Pons (tissue), 1 donor: ENCODE measurements at places on chromosomes 2 and 18.
A peak's percentile ranks its signal among the peaks of the same experiment; 100 is the strongest.

DNA sequence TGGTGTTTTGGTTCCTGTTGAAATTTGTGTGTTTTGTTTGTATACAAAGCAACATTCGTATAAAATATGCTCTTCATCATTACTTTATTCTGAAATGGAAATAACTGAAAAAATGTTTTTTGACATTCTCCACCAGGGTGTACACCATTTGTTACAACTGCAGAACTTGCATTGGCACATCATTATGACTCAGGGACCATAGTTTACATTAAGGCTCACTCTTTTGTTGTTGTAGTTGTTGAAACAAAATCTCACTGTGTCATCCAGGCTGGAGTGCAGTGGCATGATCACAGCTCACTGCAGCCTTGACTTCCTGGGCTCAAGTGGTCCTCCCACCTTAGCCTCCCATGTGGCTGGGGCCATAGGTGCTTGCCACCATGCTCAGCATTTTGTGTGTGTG lies 676.6 kb downstream of the TDRD15 start:
- no peak for DNase-seq

DNA sequence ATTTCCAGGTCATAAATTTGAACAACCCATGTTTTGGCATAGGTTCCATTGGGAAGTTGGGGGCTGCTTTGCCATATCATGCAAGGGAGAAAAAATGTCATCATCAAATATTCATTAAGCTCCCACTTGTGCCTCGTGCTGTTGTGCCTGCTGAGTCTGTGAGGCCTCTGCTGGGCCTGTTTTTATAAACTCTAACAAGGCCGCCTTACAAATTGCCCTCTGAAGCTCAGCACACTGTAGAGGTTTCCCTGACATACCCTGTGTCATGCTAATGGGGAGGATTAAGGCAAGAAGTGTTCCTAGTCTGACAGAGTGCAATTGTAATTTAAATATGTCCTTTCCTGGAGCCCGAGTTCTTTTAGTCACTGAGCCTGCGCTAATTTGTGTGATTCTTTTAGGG lies 17.6 kb downstream of the OSBPL6 start:
- DNase-seq: peak; percentile 34

- no peak for DNase-seq
Measured at GRCh38 chr2:60377825-60378224, 175.6 kb downstream of the BCL11A start.

- no peak for DNase-seq
Measured at GRCh38 chr2:59083075-59083828, 842.1 kb upstream of the FANCL start.

GRCh38 chr2:100230754-100231153 lies 88.4 kb upstream of the AFF3 start:
- DNase-seq: no peak

DNA sequence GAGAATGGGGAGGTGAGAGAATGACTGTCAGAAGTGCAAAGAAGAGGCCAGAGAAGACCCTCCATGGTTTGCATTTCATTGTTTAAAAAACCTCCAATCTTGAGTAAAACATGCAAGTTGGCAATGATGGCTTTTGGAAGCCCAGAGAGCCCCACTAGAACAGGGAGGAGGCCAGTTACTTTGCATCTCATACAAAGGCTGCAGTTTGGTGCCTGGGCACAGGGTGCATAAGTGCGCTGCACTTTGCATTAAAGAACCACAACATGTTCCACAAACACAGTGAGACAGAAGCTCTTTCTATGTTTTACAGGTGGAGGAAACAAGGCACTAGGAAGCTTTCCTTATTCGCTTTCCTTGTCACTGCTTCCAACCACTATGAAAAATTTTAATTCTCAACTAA lies 25.4 kb downstream of the PSTPIP2 start:
- DNase-seq: no peak
